ENCODE measurements at places on chromosomes 6 and 20. TPM values are rescaled to one million over a fixed set of nuclear protein-coding genes. Genes with fewer than 3 reads are reported as not detected.

The PRL gene
- not detected for total RNA-seq

The DSP gene
- 1.0 TPM for total RNA-seq

The MRAP2 gene
- total RNA-seq, result not detected

The BPIFA1 gene
- not detected for total RNA-seq

The BPIFB2 gene
- not detected for total RNA-seq

The IL17A gene
- total RNA-seq, result not detected

The GUCA1A gene
- not detected for total RNA-seq

The TIAM2 gene
- total RNA-seq, result 6.9 TPM

The RALGAPB gene
- 46.1 TPM for total RNA-seq

The APOBEC2 gene
- total RNA-seq, result not detected

The UBE2C gene
- total RNA-seq, result 0.44 TPM

The CALHM5 gene
- total RNA-seq, result not detected

The CD83 gene
- 6.7 TPM for total RNA-seq

The OR2J3 gene
- total RNA-seq, result not detected

DNA sequence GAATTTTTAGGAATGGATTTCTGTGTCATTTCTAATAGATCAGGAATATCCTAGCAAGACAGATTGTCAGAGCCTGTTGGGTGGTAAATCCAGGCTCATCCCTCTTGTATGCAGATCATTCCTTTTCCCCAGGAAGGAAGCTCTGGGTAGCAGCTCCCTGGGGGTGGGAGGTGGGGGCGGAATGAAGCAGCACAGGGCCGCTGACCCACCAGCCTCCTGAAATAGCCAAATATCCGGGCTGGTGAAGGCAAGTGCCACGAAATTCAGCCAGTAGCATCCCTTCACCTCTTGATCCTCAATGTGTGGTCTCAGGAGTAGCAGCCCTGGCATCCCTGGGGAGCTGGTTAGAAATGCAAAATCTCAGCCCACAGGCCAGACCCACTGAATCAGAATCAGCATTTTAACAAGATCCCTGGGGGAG is 256.9 kb downstream of the LRFN2 start:
- no peak for DNase-seq

- DNase-seq, result no peak
Observed at GRCh38 chr20:36236786-36237121, 476 bp downstream of the AAR2 start.

DNA sequence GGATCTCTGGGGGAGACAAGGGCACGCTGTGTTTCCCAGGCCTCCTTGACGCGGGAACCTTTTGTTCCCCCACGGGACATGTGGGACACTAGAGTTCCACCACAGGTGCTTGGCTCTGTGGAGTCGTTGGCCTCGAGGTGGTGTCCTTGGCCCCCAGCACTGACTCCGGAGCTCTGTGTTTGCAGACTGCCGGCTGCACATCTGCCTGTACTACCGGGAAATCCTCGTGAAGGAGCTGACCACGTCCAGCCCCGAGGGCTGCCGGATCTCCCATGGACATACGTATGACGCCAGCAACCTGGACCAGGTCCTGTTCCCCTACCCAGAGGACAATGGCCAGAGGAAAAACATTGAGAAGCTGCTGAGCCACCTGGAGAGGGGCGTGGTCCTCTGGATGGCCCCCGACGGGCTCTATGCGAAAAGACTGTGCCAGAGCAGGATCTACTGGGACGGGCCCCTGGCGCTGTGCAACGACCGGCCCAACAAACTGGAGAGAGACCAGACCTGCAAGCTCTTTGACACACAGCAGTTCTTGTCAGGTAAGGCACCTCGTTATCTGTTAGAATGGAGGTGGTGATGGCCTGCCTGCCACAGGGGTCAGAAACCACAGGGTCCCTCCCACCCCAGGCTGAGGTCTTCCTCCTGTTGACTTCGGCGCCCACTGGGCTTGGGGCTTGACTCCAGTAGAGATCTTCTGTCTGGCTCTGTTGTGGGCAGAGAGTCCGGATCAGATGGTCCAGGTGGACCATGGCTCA is 9.9 kb downstream of the IRF4 start:
- DNase-seq, result no peak

DNA sequence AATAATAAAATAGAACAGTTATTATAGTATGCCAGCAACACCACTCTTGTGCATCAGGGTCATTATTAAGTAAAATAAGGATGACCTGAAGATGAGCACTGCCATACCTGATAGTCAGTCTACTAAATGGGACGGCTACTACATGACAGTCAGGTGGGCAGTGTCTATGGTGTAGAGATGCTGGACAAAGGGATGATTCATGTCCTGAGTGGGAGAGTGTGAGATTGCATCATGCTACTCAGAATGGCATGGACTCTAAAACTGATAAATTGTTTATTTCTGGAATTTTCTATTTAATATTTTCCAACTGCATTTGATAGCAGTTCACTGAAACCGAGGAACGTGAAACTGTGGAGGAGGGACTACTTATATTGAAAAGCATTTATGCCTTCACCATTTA is 38.8 kb downstream of the SNX9 start:
- DNase-seq, result no peak

DNA sequence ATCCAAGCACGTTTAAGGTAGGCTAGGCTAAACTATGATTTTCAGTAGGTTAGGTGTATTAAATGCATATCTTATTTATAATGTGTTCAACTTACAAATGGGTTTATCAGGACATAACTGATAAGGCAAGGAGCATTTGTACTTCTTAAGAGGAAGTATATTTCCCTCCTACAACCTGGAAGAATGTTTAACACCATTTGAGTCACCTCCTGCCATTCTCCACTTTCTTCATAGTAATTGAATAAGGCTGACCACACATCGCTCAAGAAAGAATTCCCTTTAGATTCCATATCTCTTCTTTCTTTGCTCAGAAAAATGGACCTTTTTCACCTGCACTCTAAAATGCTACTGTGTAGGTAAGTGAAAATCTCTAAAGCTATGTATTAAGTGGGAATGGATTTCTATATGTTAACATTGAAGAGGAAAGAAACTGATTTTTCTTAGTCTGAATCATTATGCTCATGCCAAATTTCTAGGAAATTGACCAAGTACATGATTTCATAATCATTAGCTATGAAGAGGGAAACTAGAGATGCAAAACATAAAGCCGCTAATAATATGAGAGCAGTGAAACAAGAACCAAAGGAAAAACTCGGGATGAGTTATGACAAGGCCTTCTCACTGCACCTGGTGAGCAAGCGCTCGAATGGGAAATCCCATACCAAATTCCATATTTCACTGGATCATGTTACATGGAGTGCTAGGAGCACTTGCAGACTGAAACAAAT is 210.4 kb downstream of the ALDH8A1 start:
- no peak for DNase-seq

DNA sequence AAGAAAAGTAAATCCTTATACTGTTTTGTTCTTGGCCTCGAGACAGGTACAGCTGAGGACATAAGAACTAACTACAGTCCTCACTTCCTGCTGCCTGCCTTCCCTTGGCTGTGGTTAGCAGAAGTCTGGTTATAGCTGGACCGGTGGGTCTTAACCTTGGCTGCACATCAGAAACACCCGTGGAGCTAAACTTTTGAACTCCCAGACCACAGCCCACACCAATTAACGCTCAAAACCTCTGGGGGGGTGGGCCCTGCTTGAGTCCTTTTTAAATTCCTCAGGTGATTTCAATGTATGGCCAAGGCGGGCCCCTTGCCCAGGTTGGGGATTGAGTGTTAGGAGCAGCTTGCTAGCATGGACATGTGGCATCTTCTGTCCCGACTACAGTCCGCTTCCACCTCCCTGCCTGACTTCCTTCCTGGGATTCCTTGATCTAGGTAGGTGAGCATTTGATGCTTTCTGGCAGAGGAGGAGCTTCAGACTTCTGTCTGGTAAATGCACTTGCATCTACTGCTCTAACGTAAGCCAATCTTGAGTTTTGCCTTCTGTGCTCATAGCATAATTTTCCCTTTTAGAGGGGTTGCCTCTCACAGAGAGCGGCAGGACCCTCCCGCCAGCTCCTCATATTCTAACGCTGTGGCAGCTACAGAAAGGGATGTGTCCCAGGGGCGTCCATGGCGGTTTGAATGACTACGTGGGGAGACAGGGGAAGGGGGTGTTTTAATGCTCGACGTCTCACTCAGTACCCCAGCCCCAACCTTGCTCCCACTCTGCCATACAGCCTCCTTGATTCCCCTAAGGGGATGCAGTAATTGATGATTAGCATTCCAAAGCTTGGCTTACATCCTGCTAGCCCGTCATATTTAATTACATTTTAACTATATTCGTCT is 390.1 kb downstream of the ZFAND3 start:
- no peak for DNase-seq

- no peak for DNase-seq
Observed at GRCh38 chr6:42260396-42260888, 42.8 kb upstream of the MRPS10 start.

DNA sequence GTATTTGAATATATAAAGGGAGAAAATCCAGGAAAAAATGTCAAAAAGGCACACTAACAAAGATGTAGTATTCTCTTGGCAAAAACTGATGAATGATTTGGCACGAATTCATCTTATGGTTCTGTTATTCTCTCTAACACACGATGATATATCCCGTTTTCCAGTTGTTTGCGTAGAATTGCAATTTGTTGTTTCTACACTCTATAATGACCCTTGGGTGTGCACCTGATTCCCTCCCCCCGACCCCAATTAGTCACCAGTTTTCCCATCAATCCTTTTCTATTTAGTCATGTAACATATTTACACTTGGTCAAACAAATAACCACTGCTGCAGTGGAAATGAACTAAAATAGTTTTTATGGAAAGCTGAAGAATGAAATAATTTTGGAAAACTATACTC is 1.5 kb upstream of the ARID1B start:
- no peak for DNase-seq

GRCh38 chr6:125169058-125169457 is 15.5 kb downstream of the TPD52L1 start:
- DNase-seq, result no peak

DNA sequence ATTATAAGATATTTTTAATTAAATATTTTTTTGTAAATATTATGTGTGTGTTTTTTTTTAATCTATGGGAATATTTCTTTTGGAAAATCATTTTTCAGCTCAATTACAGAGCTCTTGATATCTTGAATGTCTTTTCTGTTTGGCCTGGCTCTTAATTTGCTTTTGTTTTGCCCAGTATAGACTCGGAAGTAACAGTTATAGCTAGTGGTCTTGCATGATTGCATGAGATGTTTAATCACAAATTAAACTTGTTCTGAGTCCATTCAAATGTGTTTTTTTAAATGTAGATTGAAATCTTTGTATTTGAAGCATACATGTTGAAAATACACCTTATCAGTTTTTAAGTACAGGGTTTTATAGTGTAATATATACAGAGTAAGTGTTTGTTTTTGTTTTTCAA is 2.6 kb downstream of the ID4 start:
- DNase-seq, result no peak

DNA sequence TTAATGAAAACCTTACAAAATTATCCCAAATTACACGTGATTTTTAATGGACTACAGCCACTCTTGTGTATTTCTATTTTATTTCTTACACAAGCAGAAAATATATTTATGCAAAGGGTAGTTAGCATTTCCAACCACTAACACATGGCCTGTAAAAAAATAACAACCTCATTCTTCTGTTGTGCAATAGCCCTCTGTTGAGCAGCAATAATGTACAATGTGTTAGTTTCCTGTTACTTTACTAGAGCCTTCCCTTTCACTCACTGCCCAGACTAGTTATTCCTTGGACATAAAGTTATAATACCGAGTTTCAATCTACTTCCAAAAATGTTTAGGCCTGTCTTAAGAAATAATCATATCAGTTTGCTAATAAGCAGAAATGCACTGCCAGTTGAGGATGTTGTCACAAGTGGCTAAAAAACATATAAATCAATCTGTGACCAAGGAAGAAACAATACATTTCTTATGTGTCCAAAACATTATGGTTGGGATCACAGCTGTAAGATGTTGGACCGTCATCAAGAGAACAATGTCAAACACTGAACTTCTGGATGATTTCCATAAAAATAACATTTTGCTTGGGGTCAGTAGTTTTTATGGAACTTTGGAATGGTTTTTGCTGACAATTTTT is 73.6 kb upstream of the RNF146 start:
- DNase-seq, result no peak

- no peak for DNase-seq
Observed at GRCh38 chr6:12173181-12173580, 117.0 kb upstream of the EDN1 start.

DNA sequence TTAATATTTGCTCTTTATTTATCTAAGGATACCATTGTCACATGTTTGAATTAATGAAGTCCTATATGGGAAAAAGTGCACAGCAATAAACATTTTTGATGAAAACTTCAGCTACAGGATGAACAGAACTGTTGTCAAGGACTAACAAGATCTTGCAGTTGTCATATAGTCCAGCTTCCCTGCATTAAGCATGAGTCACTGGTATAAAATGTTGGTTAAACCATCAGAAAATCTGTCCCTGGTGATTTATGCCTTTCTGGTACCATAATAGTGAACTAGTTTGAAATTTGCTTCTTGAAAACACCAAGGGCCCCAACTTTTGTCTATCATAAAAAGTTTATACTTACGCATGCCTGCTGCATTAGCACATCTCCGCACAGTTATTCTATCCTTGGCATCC is 60.4 kb upstream of the RSPO3 start:
- DNase-seq, result no peak

DNA sequence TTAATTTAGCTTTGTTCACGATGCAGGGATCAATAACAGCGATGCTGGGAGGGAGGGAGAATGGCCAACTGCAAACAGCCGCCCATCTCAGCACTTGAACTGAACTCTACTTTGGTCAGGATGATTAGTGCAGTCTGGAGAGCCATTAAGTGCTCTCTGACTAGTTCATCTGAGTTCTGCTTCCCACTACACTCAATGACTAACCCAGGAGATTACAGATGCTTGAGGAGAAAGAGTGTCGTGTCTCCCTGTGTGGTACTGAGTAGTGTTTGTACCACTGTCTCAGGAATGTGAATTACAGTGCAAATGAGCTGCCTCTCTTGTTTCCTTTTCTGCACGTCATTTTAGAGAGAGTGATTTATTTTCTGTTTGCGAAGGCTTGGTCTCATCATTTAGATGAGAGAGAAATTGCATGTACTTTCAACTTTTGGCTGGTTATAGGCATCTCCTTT is 23.5 kb downstream of the CARMIL1 start:
- no peak for DNase-seq

GRCh38 chr6:44268095-44268628 is 2.1 kb upstream of the TMEM151B start:
- DNase-seq, result peak; percentile 66

DNA sequence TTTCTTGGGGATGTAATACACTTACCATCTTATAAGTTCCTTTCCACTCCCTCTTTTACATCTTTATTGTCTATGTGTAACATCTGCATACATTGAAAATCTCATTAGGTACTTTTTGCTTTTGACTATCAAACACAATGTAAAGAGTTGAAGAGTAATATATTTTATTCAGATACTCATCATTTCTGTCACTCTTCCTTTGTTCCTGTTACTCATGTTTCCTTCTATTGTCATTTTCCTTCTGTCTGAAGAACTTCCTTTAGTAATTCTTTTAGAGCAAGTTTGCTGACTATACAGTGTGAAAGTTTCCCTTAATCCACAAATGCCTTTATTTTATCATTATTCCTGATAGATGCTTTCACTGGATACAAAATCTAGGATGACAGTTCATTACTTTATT is 339.8 kb downstream of the SOX4 start:
- DNase-seq, result no peak

GRCh38 chr6:53520320-53520928 is 24.5 kb downstream of the GCLC start:
- no peak for DNase-seq

All from T-cell (primary cell).